Sigmoid colon (tissue), 7 donors: ENCODE measurements at places on chromosomes 1 and 21. TPM values are rescaled to one million over a fixed set of nuclear protein-coding genes. Genes with fewer than 3 reads are reported as not detected.

DNA sequence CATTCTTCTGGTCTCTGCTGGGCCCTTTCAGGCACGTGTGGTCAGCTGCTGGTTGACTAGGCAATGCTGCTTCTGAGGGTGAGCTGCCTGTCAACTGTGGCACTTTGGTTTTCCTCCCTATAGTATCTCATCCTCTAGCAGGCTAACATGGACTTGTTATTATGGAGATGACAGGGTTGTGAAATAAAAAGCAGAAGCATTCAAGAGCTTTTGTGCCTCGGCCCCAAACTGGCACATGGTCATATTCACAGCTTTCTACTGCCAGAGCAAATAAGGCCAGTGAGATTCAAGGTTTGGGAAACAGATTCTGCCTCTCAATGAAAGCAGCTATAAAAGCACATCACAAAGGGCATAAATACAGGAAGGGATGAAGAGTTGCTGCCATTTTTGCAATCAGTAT lies 1.6 kb upstream of the ZNF124 start:
- DNase-seq, result no peak
- no peaks in the 10 kb centered on the region for H3K4me1 ChIP-seq
- no peak overlapping the region for H3K4me3 ChIP-seq
- H3K36me3 ChIP-seq, result no peaks in the 10 kb centered on the region
- H3K27ac ChIP-seq, result no peak overlapping the region

DNA sequence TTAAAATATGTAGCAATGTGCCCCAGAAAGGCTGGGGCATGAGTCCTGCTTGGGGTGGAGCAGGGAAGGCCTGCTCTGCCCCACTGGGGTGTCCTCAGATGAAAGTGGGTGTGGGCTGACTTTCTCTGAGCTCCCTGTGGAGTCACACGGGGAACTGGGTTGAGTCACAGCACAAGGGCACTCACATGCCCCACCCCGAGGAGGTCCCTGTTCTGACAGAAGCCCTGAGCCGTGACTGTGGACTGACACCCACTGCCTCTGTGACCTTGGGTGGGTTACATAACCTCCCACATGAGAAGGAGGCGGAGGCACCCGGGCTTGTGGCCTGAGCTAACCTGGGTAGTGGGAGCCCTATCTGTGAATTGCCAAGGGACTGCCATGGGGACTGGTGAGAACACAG lies 52.5 kb upstream of the TINAGL1 start:
- H3K4me3 ChIP-seq, result no peak overlapping the region
- H3K36me3 ChIP-seq, result no peaks in the 10 kb centered on the region
- no peaks in the 10 kb centered on the region for H3K27me3 ChIP-seq
- no peaks in the 10 kb centered on the region for H3K4me1 ChIP-seq

GBP5 gene
- total RNA-seq, result 1.4 TPM

DNA sequence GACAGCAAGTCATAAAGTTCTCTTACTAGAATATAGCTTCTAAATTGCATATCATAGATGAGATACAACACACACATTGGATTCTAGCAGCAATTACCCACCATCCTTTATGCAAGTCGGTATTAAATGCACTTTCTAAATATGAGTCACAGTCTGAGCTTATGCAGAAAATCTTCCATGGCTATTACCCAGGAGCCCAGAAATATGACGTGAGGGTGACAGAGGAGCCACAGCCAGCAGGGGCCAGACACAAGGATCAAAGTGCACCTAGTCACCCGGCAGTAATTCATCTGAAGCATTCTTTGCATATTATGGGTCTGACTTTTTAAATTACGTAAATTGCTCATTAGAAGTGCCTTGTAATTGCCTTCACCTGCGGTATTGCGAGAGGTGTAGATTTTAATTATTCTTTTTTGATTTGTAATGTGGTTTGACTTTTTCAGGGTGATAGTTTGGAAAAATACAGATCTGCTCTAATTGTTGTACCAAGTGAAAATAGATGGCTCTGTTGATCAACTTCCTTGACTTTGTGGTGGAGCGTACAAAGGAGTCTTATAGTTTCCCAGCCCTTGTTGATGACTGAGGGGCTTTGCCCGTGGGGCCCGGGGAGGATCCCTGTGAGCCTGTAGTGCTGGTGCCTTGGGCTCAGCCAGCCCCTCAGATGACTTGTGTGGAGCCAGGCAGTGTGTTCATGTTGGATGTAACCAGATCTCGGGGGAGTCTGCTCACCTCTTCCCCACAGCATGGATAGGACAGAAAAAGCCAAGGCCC lies 470.0 kb upstream of the VAMP3 start:
- no peaks in the 10 kb centered on the region for H3K27me3 ChIP-seq
- H3K4me1 ChIP-seq, result peaks cover 32% of the 10 kb centered on the region
- H3K36me3 ChIP-seq, result no peaks in the 10 kb centered on the region
- DNase-seq, result no peak
- no peak overlapping the region for H3K27ac ChIP-seq

GRCh38 chr1:210385228-210385627 lies 56.5 kb downstream of the HHAT start:
- H3K27me3 ChIP-seq, result no peaks in the 10 kb centered on the region
- H3K4me1 ChIP-seq, result no peaks in the 10 kb centered on the region
- H3K4me3 ChIP-seq, result no peak overlapping the region

- peaks cover 23% of the 10 kb centered on the region for H3K36me3 ChIP-seq
- peak overlapping the region; percentile 96 for H3K27ac ChIP-seq
- DNase-seq, result no peak
- H3K4me1 ChIP-seq, result peaks cover 56% of the 10 kb centered on the region
- no peak overlapping the region for H3K4me3 ChIP-seq
- no peaks in the 10 kb centered on the region for H3K27me3 ChIP-seq
These were observed 4.3 kb downstream of the PEA15 start for GRCh38 chr1:160209321-160210046.

DNA sequence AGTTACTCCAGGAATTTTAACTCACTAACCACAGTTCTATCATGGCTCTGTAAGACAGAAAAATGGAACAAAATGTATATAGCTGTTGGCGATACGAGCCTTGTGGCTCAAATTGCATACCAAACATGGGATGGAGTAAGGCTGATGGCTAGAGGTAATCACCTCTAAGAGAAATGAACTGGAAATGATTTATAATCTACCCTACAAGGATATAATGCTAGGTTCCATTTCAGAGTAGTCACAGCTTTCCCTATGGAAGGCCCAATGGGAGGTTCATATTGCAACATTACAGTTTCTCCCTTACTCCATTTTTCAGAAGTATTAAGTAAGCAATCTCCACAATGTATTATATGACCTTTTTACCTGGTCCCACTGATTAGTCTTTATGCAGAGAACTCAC lies 61.6 kb downstream of the EDEM3 start:
- no peaks in the 10 kb centered on the region for H3K4me1 ChIP-seq
- H3K36me3 ChIP-seq, result peaks cover 38% of the 10 kb centered on the region
- H3K27ac ChIP-seq, result no peak overlapping the region
- DNase-seq, result no peak

GRCh38 chr1:17440827-17441168 lies 1.3 kb upstream of the RCC2 start:
- H3K27ac ChIP-seq, result peak overlapping the region; percentile 90

DNA sequence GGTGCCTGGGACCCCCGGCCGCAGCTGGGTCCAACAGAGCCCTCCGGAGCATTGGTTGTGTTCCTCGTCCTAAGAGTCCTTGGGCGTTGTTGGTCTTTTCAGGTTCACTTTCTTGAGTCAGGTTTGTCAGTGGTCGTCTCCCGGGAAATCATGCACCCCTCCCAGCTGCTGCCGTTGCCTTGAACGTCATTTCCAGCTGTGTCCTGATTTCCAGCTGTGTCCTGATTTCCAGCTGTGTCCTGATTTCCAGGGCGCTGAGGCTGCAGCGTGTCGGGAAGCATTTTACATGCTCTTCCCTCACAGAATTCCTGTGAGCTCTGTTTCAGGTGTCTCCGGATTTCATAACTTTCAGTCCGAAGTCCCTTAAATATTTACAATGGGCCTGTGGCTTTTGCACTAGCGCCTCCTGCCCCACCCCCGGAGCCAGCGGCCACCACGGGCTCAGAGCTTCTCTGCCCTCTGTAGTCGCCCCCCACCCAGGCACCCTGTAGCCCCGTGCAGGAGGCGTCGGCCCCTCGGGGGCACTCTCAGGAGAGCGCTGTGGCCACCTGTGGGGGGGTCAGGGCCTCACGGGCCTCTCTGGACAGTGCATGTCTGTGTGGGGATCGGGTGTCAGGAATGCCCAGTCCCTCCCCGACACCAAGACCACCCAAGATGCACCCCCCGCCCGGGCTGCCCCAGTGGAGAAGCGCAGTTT lies 66.7 kb downstream of the COL18A1 start:
- no peaks in the 10 kb centered on the region for H3K27me3 ChIP-seq
- DNase-seq, result peak; percentile 87
- peaks cover 22% of the 10 kb centered on the region for H3K36me3 ChIP-seq
- H3K27ac ChIP-seq, result peak overlapping the region; percentile 82

DNA sequence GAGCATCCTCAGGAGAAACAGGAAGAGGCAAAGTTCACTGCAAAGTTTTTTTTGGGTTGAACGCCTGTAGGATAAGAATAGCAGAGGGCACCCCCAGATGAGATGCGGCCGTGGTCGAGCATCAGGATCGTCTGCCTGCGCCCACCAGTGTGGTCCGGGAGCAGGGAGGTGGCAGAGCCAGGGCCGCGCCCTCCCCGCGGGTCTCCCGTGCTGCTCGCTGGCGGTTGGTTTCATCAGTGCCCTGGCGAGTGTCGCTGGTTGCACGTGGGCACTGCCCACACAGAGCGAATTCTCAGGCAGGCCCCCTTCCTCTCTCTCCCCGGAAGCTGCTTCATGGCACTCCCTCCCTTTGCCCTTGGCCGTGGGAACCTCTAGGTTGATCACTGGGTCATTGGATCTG lies 120.0 kb downstream of the PCBP3 start:
- no peak for DNase-seq
- no peak overlapping the region for H3K4me3 ChIP-seq
- H3K27ac ChIP-seq, result no peak overlapping the region
- H3K36me3 ChIP-seq, result no peaks in the 10 kb centered on the region

GLMN gene
- total RNA-seq, result 7.9 TPM

- H3K27ac ChIP-seq, result no peak overlapping the region
- H3K4me1 ChIP-seq, result no peaks in the 10 kb centered on the region
- H3K4me3 ChIP-seq, result no peak overlapping the region
- H3K27me3 ChIP-seq, result no peaks in the 10 kb centered on the region
- DNase-seq, result no peak
These were observed 46.2 kb downstream of the SYT2 start for GRCh38 chr1:202664083-202664482.

DNA sequence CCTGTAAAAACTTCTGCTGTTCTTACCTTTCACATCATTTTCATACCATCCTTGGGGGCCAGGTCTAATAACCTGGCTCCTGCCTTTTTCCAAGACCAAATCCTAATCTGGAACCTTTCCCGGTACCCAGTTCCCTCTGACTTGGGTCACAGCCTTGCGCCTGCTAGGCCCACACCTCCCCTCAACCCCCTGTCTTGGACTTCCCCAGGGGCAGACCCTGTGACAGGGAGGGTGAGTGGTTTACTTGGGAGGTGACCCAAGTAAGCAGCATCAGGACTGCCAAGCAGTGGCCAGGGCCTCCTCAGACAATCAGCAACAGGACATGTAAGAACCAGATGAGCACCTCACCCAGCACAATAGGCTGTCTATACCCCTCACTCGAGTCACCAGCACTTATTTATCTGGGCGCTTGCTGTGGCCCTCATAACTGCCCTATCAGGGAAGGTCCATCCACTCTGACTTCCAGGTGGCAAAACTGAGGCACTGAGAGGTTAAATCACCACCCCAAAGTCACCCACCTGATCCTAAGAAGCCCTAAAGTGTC lies 124.7 kb downstream of the MATN1 start:
- no peak for DNase-seq
- H3K27ac ChIP-seq, result no peak overlapping the region
- H3K4me1 ChIP-seq, result no peaks in the 10 kb centered on the region
- H3K4me3 ChIP-seq, result no peak overlapping the region
- H3K36me3 ChIP-seq, result no peaks in the 10 kb centered on the region

CLCA1 gene
- 0.83 TPM for total RNA-seq

GRCh38 chr1:1171546-1172340 lies 1.9 kb upstream of the TTLL10 start:
- H3K27me3 ChIP-seq, result peaks cover 21% of the 10 kb centered on the region
- no peak for DNase-seq
- no peak overlapping the region for H3K4me3 ChIP-seq
- H3K27ac ChIP-seq, result no peak overlapping the region

- no peak overlapping the region for H3K27ac ChIP-seq
- no peaks in the 10 kb centered on the region for H3K27me3 ChIP-seq
- H3K4me1 ChIP-seq, result peaks cover 49% of the 10 kb centered on the region
- no peaks in the 10 kb centered on the region for H3K36me3 ChIP-seq
These were observed 18.9 kb downstream of the UBE4B start for GRCh38 chr1:10051656-10052055.

- peak; percentile 78 for DNase-seq
- no peaks in the 10 kb centered on the region for H3K27me3 ChIP-seq
- peaks cover 17% of the 10 kb centered on the region for H3K4me1 ChIP-seq
- H3K4me3 ChIP-seq, result peak overlapping the region; percentile 6
- H3K27ac ChIP-seq, result peak overlapping the region; percentile 85
These were observed 41.8 kb upstream of the CAMTA1 start for GRCh38 chr1:6743189-6744101.

DNA sequence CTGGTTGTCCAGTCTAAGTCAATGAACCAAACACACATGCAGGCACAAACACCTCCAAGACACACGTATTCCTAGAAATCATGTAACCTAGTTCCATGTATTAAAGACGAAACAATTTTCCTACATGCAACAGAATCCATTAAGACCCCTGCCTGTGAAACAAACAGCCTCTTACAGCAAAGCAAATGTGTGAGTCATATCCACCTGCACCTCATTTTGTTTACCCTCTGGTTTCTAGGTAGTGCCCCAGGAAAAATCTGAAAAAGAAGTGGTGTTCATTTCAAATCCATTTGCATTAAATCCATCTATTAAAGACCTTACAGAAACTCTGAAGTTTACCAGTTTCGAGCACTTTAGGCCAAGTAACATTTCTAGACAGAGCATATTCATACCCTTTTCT lies 74.1 kb downstream of the VCAM1 start:
- H3K4me1 ChIP-seq, result no peaks in the 10 kb centered on the region
- DNase-seq, result no peak
- H3K27ac ChIP-seq, result no peak overlapping the region
